ENCODE measurements at places on chromosomes 7 and 10.

DNA sequence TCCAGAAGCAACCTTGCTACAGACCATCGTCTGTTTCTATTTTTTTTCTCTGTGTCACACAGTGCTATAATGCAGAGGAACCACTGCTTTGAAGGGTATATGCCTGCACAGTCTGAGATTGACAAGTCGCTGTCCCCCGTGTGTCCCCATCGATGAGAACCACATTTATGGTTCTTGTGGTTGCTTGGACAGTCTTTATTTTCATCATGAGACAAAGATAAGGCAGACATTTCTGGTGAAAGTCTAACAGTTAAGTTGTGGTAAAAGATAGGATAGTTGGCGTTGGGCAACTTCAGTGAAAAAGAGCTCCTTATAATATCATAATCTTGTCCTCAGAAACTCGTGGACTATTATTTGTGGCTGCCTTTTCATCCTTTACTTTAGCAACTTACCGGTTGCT is 6.3 kb upstream of the AKR1E2 start:
- DNase-seq = no peak

GRCh38 chr10:116259638-116260037 is 13.4 kb downstream of the GFRA1 start:
- no peak for DNase-seq

- no peak for DNase-seq
Measured at GRCh38 chr7:108815815-108816214, 246.1 kb downstream of the DNAJB9 start.

- no peak for DNase-seq
Measured at GRCh38 chr7:108442039-108442568, 14.1 kb downstream of the NRCAM start.

DNA sequence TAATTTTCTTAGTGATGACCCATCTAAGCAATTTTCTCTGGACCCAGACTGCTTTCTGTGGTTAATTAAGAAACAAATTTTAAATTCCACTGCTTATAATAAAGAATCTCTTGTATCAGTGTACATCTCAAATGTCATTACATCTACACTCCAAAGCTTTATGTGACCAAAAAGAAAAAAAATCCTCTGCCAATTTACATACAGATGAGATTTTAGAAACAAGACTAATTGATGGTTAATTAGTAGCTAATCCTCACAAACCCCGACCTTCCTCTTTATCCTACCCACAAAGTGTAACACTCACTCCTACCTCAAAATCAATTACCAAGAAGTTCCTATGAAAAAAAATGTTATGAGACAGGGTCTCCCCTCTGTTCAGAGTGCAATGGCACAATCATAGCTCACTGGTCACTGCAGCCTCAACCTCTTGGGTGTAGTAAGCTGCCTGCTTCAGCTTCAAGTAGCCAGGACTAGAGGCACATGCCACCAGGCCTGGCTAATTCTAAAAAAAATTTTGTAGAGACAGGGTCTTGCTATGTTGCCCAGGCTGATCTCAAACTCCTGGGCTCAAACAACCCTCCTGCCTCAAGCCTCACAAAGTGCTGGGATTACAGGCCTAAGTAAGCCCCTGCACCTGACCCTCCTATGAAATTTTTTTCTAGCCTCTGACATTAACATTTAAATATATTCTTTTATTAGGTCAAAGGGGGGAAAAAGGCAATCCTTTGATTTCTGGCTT is 14.8 kb downstream of the KIF5B start:
- no peak for DNase-seq

GRCh38 chr7:57579454-57579853 is 129.5 kb downstream of the ZNF716 start:
- DNase-seq = no peak

DNA sequence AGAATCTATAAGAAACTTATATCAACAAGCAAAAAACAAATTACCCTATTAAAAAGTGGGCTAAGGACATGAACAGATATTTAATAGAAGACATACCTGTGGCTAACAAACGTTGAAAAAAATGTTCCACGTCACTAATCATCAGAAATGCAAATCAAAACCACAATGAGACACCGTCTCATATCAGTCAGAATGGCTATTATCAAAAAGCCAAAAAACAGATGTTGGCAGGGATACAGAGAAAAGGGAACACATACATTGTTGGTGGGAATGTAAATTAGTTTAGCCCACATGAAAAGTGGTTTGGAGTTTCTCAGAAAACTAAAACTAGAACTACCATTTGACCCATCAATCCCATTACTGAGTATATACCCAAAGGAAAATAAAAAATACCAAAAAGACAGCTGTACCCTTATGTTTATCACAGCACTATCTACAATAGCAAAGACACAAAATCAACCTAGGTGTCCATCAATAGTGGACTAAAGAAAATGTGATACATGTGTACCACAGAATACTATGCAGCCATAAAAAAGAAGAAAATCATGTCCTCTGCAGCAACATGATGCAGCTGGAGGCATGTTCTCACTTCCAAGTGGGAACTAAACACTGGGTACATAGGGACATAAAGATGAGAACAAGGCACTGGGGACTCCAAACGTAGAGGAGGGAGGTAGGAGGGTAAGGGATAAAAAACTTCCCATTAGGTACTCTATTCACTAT is 83.8 kb upstream of the TMEM168 start:
- DNase-seq = no peak

GRCh38 chr10:72889391-72889831 is 4.1 kb upstream of the OIT3 start:
- DNase-seq = no peak

DNA sequence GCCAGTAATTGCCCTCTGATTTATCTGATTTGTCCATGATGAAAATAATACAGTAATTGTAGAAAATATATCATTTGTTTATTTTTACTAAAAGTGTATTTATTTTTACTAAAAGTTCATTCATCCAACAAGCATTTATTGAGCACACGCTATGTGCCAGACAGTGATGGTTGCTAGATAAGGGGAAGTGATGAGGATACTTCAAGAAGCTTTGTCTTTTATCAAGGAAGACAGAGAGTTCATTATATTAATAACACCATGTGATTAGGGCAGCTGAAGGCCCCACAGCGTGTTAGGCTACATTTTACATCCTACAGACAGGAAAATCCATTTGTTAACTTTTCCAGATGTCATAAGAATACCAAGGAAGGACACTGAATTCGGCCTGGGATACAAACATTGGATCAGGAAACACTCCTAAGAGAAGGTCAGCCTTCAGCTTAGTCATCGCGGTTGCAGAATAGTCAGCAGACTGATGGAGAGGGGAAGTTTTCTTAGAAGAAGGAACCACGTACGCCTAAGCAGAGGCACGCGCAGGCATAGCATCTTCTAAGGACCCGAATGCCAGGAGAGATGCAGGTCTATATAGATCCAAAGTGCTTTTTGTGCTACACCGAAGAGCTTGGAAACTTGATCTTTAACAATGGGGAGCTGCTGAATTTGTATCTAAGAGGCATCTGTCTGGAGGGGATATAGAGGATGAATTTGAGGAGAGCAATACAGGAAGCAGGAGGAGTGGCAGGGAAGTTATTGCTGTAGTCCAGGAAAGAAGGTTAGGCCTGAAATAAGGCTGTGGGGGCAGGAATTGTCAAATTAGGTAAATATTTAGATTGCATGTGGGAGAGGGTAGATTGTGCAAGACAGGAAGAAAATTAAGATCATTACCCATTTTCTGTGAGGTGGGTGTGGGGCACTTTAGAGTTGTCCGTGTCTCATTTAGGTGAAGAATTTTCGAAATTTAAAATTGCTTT is 85.7 kb downstream of the LRGUK start:
- no peak for DNase-seq

GRCh38 chr7:11506417-11506816 is 325.6 kb downstream of the THSD7A start:
- DNase-seq = no peak

- DNase-seq = no peak
Measured at GRCh38 chr7:92697414-92697813, 107.2 kb upstream of the FAM133B start.

All from stimulated activated CD4-positive, alpha-beta T cell treated with anti-CD3 and anti-CD28 coated beads, Interleukin-4, amount 100 ng/mL, for 48 hours (primary cell).